Caudate nucleus (tissue), 63 donors: ENCODE measurements at places on chromosomes 2 and 18.

- DNase-seq: no peak
Observed at GRCh38 chr18:73901151-73901550, 246.5 kb downstream of the FBXO15 start.

DNA sequence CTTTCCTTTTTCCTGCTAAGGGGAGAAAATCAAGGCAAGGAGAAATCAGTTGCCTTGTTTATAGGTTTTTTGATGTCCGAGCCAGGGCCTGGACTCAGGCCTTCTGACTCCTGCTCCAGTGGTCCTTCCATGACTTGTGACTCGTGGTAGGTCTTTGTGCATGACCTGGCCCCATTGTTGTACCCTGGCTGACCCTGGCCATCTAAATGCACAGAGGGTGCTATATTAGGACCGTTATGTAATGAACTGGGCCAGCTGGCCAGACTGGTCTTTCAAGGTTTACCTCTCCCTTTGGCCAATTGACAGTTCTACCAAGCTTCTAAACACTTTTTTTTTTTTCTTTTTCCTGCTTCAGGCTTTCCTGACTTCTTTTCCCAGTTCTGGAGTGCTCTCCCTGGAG lies 81.1 kb downstream of the SETBP1 start:
- no peak for DNase-seq

DNA sequence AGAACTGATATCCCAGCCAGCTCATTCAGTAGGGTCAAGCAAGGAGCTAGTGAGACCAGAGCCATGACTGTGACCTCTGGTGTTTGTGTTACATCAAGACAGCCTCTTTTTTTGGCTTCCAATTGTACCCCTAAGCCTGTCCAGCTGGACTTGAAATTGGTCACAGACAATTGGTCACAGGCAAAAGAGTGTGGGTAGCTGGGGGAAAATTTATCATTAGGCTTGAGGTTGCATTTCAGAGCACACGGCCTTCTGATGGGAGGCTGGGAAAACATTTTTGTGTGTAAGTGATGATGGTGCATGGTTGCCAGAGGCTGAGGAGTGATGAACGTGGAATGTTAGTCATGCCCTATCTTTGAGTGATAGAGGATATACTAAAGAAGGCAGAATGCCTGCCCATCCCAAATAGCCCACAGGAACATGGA lies 285.1 kb upstream of the SLC14A2 start:
- DNase-seq: no peak

- DNase-seq: no peak
Observed at GRCh38 chr2:14015113-14015630, 617.3 kb upstream of the LRATD1 start.

DNA sequence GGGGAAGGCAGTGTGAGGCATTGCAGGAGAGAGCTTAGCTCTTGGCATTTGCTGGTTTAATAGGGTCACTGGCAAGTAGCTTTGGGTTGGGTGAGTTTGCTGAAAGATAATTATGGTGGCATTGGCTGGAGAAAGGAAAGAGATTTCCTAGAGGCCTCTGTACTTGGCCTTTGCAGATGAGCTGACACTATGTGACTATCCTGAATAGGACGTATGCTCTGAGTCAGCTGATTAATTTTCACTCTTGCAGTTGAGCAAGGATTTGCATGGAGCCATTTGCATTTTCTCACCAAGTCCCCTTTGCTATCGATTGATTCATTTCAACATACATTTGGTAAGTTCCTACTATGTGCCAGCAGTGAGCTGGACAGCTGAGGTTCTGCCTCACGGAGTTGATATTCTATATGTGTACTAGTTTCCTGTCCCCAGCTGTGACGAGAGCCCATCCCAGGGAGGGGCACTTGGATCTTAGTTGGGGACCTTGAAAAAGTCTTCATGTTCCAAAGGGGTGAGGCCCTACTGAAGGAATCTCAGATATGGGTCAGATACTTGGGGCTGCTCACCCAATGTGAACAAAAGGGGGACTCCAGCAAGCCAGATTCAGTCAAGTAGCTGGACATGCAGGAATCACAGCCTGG lies 245.7 kb downstream of the LOXHD1 start:
- no peak for DNase-seq

GRCh38 chr2:235552671-235553070 lies 58.8 kb downstream of the AGAP1 start:
- no peak for DNase-seq

- DNase-seq: no peak
Observed at GRCh38 chr2:188820576-188820975, 153.6 kb upstream of the COL3A1 start.
